Glomerular endothelial cell (primary cell): ENCODE measurements at places on chromosomes 1 and 21. TPM values are rescaled to one million over a fixed set of nuclear protein-coding genes. Genes with fewer than 3 reads are reported as not detected.

NOS1AP gene
- total RNA-seq = 1.4 and 2.0 TPM in 2 replicates

CCDC17 gene
- total RNA-seq = 0.82 and 1.9 TPM in 2 replicates

COL8A2 gene
- 0.41 and 0.58 TPM in 2 replicates for total RNA-seq

ANKRD35 gene
- total RNA-seq = 0.93 and 1.4 TPM in 2 replicates

F3 gene
- total RNA-seq = 35.4 and 48.8 TPM in 2 replicates

ARTN gene
- 0.88 TPM in 1 of 2 replicates, not detected in the other for total RNA-seq

CELA3B gene
- not detected in 2 replicates for total RNA-seq

RAB7B gene
- 0.63 TPM in 1 of 2 replicates, not detected in the other for total RNA-seq

SLC44A3 gene
- 1.5 and 3.7 TPM in 2 replicates for total RNA-seq

LEFTY1 gene
- total RNA-seq = not detected in 2 replicates

DNA sequence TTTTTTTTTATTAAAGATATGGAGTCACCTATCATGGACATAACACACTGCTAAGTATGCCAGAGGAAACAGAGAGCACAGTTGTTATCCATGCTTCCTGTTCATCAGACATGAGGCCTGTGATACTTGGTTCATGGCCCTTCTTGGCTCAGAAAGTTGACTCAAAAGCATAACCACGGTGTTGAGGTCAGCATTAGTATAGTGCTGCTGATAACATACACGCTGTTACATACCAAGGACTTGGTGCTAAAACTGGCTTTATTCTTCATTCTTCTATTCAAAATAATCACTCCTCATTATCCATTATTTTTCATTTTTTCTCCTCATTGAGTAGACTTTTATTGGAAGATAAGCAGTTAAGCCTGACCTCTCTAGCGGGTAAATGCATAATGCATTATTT, 464.1 kb downstream of the ADGRL2 start:
- no peak for DNase-seq

DNA sequence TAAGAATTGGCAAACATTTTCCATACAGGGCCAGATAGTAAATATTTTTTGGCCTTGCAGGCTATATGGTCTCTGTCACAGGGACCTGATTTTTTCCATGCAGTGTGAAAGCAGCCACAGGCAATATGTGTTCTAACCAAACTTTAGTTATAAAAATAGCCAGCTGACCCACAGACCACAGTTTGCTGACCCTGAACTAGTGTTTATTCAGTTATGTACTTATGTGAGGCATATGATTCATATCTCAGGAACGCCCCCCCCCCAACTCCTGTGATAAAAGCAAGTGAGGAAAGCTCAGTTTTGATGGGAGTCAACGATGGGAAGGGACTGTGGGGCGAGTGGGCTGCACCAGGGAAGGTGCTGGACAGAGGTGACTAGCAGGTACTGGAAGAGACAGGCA, 80.1 kb downstream of the HMGB4 start:
- no peak for DNase-seq

DNA sequence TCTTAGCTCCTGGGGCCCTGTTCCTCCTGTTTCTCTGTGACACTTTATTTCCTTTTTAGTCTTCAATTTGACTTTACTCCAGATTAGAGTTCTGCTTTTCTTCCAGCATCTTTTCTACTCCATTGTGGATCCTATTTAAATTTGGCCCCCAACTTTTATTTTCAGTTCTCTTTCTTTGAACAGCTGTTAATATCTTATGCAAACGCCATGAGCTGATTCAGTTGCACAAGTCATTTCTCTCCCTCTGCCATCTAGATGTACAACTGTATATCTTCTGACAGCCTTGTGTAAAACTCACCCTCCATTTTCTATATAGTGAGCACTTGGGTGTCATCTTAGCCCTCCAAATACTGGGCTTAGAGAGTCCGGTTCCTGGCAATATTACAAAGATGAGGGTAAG, 42.2 kb downstream of the SPATA17 start:
- no peak for DNase-seq

- no peak for DNase-seq
Measured at GRCh38 chr21:38269576-38269936, 12.8 kb downstream of the KCNJ15 start.

DNA sequence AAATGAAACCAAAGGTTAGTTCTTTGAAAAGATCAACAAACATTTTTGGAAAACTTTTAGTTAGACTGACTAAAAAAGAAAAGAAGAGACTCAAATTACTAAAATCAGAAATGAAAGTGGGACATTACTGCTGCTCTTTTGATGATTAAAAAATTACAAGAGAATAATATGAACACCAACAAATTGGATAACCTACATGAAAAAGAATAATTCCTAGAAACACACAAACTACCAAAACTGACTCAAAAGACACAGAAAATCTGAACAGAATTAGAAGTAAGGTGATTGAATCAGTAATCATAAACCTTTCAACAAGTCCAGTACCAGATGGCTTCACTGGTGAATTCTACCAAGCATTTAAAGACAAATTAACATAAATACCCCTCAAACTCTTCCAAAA, 5.6 kb downstream of the KIFAP3 start:
- DNase-seq = no peak

DNA sequence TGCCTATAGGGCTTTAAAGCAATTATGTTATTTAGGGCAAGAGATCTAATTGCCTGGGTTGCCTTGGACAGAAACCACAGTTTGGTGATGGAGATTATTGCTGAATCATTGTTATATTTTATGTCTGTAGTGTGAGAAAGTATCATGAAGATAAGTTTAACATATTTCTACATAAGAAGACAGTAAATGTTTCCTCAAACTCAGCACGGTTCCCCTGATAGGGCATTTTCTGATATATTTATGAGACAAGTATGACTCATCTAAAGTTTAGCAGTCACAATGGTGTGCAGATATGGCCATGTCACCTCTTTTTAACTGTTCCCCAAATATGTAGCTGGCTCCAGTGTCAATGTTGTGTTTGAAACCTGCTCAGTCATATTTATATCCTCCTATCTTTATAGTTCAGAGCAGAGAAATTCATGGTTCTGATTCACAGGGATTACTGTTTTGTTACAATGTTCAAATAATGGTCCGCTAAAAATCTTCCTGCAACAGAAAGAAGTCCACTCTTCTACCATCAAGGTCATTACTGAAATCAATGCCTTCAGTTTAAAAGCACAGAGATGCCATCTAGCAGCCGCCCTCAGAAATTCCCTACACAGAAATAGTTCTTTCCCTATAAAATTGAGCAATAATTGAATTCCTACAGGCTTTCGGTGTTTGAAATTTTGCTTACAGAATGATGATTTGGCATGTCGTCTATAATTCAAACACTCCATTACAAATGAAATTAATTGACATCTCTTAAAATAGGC, 3.7 kb downstream of the OLFM3 start:
- DNase-seq = no peak

GRCh38 chr1:47431534-47431933, 6.3 kb upstream of the FOXD2 start:
- no peak for DNase-seq

GRCh38 chr1:118073648-118074435, 111.2 kb downstream of the SPAG17 start:
- no peak for DNase-seq

GRCh38 chr1:4634793-4635406, 19.5 kb upstream of the AJAP1 start:
- no peak for DNase-seq

- DNase-seq = no peak
Measured at GRCh38 chr1:215488850-215489249, 78.3 kb upstream of the KCTD3 start.

DNA sequence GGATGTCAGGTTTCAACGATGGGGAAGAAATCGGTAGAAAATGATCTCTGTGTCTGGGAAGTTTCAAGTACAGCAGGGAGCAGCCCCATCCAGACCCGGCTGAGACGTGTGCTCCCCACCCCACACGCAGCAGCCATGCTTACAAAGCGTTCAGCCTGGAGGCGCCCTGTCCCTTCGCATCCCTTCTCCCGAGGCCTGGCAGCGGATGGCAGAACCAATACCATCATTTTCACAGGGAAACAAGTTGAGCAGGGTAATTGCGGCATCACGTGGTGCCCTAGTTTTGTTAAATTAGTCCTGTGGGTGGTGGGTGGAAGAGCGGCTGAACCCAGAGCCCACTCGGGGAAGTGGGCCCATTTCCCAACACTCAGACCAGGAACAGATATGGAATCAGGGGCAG, 23.9 kb downstream of the KCNAB2 start:
- no peak for DNase-seq

DNA sequence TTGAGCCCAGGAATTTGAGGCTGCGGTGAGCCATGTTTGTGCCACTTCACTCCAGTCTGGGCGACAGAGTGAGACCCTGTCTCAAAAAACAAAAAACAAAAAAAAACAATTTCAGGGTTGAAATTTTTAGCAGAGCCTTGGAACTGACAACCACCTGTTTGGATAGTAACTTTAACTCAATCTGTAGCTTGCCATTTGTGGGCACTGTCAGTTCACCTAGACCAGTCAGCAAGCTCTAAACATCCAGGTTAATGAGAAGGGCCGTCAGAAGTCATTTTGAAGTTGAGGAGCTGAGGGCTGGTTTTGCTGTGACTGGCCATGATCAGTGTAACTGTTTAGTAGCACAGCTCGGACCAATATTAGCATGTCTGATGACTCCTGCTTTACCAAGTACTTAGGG, 8.4 kb downstream of the TRAPPC10 start:
- no peak for DNase-seq

DNA sequence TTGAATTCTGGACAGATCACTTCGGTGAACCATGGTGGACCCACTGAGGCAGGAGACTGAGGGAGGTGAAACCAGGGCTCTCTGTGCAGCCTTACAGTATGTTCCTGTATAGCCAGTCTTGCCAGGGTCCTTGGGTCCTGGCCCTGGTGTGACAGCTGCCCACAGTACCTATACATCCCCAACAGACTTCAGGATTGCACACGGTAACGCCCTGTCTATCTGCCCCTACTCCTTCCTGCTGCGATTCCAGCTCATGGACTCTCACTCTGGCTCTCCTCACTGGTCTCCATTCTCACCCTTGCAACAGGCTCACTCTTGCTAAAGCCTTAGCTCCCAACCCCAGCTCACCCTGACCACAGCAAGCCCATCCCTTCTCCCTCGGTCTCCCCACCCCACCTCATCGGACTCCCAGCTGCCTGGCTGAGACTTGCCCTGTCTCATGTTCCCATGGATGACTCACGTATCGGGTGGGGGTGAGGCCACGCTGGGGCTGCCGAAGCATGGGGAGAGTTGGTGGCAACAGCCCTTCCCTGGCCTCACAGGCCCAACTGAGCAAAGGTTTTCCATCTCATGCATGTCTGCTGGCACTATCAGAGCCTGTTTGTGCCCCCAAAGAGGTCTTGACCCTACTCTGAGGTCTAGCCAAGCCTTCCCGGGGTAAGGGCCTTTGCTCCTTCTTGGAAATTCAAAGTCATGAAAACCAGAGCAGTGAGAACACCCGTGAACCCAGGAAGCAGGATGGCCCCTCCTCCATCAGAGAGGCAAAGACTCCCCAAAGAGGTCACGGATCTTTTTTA, 7.1 kb downstream of the PHLDA3 start:
- no peak for DNase-seq

GRCh38 chr1:70041317-70042045, 163.9 kb downstream of the LRRC40 start:
- no peak for DNase-seq

DNA sequence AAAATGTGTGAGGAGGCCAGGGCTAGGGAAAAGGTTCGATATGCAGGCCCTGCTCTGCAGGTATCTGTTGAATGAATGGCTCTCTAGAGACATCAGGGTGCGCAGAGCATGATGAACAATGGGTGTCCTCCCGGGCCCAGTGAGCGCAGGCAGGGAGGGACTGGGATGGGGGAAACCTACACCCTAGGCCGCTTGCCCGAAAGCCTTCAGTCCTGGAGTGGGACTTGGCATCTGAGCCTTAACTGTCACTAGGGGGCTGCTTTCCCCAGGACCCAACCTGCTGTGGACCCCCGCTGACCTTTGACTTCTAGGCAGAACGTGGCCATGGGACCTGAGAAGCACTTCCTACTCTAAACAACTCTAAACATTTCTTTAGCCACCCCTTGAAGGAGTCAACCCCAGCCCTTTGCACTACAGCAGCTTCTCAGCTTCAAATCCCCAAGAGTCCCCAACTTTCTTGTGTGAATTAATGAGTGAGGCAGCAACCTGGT, 444 bp upstream of the MAP3K6 start:
- DNase-seq = no peak

- DNase-seq = peak; percentile 12
Measured at GRCh38 chr1:228393268-228393701, 13.3 kb downstream of the TRIM11 start.

- DNase-seq = peak; percentile 33
Measured at GRCh38 chr1:79899914-79900313, 893.4 kb upstream of the ADGRL4 start.

- DNase-seq = no peak
Measured at GRCh38 chr1:229169399-229169798, 101.5 kb upstream of the RAB4A start.

DNA sequence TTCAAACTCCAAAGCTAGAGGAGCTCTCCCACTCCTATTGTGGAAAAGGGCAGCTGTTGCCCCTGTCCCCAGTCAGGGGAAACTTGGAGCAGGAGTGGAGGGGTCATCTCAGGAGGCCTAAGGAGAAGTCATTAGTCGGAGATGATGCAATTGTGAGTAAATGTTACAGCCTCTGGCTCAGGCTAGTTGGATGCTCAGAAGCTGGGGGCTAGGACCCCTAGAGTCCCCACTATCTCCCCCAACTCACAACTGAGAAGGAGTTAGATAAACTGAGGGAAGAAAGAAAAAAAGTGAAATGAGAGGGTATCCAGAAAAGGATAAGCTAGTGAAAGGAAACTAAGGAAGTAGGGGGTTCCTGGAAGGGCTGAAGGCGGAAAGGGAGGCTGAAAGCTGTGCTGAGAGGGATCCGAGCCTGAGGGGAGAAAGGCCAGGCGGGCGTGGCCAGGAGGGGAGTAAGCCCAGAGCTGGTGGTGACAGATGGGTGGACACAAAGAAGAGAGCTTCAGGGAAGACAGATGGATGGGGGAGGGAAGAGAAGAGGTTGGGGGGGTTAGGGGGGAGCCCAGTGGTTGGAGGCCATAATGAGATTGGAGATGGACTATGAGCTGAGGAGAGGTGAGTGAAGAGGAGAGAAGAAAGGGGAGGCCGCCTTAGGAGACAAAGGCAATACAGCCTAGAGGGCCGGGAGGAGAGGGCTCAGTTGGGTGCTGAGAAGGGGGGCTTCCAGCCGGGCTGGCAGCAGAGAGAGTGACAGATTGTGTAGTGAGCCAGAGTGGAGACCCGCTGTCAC, 4.5 kb upstream of the NHLH1 start:
- no peak for DNase-seq
